Upper lobe of left lung (tissue), 6 donors: ENCODE measurements at places on chromosomes 6 and 20.

DNA sequence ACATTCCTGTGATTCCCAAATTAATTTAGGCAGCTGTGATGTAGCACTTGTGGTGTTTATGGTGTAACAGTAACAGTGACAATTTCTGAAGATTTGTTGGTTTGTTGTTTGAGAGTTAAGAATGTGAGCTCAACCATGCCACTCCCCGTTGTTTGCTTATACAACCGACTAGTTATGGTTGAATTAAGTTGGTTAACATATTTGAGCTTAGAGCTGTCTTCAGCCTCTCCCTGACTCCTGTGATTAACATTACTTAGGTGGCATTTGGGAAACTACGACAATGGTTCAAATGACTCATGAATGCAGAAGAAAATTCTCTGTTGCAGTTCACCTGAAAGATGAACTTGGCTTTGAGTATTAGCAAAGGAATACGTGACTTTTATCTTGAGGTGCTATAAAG is 35.9 kb upstream of the PRL start:
- H3K4me3 ChIP-seq = no peak overlapping the region
- no peaks in the 10 kb centered on the region for H3K27me3 ChIP-seq
- no peaks in the 10 kb centered on the region for H3K4me1 ChIP-seq
- H3K27ac ChIP-seq = no peak overlapping the region
- DNase-seq = no peak

- H3K36me3 ChIP-seq = no peaks in the 10 kb centered on the region
- no peak overlapping the region for H3K27ac ChIP-seq
- H3K4me3 ChIP-seq = no peak overlapping the region
- DNase-seq = no peak
- H3K27me3 ChIP-seq = no peaks in the 10 kb centered on the region
Measured at GRCh38 chr20:24746351-24746685, 202.8 kb upstream of the CST7 start.

DNA sequence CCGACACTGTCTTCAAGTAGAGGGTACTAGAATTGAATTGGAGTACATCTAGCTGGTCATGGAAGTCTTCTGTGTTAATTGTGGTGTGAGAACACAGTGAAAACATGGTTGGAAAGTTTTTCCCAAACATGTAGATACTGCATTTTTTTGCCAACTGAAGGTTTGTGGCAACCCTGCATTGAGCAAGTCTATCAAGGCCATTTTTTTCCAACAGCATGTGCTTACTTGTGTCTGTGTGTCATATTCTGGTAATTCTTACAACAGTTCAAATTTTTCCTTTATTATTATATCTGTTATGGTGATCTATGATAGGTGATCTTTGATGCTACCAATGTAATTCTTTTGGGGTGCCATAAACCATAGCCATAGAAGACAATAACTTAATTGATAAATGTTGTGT is 147.0 kb downstream of the MYB start:
- H3K36me3 ChIP-seq = no peaks in the 10 kb centered on the region
- DNase-seq = no peak
- no peaks in the 10 kb centered on the region for H3K4me1 ChIP-seq
- H3K27ac ChIP-seq = no peak overlapping the region
- H3K27me3 ChIP-seq = no peaks in the 10 kb centered on the region

DNA sequence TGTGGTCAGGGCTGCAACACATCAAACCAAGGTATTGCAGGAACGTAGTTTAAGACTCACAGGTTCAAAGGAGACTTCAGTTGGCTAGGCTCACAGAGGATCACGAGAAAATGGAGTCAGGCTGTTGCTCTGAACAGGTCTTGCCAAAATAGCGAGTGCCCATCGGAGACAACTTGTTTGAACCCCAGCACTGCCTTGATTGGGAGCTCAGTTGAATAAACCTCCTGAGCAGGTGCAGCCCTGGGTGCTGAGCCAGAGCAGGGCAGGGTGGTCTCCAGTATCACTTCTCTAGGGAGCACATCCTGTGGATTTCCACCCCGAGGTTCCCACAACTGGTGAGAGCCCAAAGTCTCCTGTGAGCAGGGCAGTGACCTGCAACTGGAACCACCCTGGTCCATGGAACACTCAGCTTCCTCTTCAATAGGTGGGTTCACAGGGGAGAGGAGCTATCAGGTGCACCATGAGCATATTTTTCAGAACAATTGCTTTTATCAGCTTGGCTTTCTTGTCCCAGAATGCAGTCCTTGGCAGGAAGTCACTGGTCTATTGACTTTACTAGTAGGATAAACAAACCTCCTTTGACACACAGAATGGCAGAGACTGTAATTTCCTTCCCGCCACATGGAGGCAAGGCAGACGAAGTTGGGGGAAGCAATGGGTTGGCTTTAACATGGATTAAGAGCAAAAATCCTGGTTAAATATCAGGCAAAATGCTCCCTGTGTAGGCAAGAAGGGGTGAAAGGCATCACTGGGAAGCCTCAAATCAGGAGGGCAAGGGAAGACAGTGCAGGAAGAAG is 267.7 kb upstream of the FOXQ1 start:
- H3K4me1 ChIP-seq = peaks cover 4% of the 10 kb centered on the region
- DNase-seq = no peak
- no peaks in the 10 kb centered on the region for H3K36me3 ChIP-seq
- no peaks in the 10 kb centered on the region for H3K27me3 ChIP-seq

DNA sequence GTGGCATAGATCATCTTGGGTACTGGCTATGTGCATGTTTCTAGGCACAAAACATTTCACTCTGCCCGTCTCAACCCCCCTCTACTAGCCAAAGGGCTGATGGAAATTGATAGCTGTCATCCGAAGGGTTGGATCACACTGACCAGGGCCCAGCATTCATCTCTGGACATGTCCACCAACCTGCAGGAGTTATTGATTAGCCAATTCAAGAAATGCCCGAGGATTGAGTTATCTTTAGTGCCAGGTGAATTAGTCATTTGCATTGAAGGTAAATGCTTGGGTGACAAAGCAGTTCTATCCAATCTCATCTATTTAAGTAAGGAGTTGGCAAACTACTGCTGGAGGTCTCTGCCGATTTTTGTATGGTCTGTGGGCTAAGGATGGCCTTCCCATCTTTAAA is 80.1 kb downstream of the CD164 start:
- no peak overlapping the region for H3K27ac ChIP-seq
- H3K4me1 ChIP-seq = no peaks in the 10 kb centered on the region
- no peaks in the 10 kb centered on the region for H3K36me3 ChIP-seq
- DNase-seq = no peak

- H3K36me3 ChIP-seq = peaks cover 51% of the 10 kb centered on the region
- no peak overlapping the region for H3K4me3 ChIP-seq
- no peaks in the 10 kb centered on the region for H3K27me3 ChIP-seq
Measured at GRCh38 chr6:33772082-33772830, 16.7 kb downstream of the LEMD2 start.

GRCh38 chr20:1323830-1324597 is 4.9 kb downstream of the SDCBP2 start:
- H3K4me3 ChIP-seq = no peak overlapping the region
- no peaks in the 10 kb centered on the region for H3K36me3 ChIP-seq
- H3K4me1 ChIP-seq = peaks cover 51% of the 10 kb centered on the region
- H3K27ac ChIP-seq = peak overlapping the region; percentile 96

- H3K4me3 ChIP-seq = no peak overlapping the region
- no peak overlapping the region for H3K27ac ChIP-seq
- H3K36me3 ChIP-seq = no peaks in the 10 kb centered on the region
- H3K27me3 ChIP-seq = no peaks in the 10 kb centered on the region
- no peak for DNase-seq
Measured at GRCh38 chr20:42441864-42442331, 747.8 kb downstream of the PTPRT start.

- H3K27me3 ChIP-seq = no peaks in the 10 kb centered on the region
- H3K4me3 ChIP-seq = no peak overlapping the region
Measured at GRCh38 chr6:121760745-121761144, 325.3 kb downstream of the GJA1 start.

GRCh38 chr6:6984585-6985366 is 123.0 kb upstream of the RREB1 start:
- H3K27ac ChIP-seq = no peak overlapping the region
- H3K4me3 ChIP-seq = no peak overlapping the region
- no peaks in the 10 kb centered on the region for H3K36me3 ChIP-seq

DNA sequence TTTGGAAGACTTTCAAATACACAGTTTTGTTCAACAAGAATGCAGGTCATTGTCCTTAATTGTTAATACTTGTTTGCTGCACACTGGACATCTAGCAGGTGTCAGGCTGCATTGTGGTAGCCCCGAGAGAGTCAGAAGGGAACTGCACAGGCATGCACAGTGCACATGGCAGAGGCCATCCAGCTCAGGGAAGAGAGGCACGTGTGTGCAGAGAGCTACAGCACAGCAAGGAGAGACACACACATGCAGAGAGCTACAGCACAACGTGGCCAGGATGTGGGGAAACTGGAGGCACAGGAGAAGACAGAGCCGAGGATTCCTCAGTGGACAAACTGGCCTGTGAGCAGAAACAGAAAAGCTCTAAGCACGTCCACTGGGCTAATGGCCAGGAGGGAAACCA is 272.0 kb downstream of the SMOC2 start:
- no peak overlapping the region for H3K27ac ChIP-seq
- H3K27me3 ChIP-seq = no peaks in the 10 kb centered on the region
- no peaks in the 10 kb centered on the region for H3K36me3 ChIP-seq
- no peak for DNase-seq
- H3K4me1 ChIP-seq = no peaks in the 10 kb centered on the region
- H3K4me3 ChIP-seq = no peak overlapping the region

GRCh38 chr6:5986861-5987260 is 19.9 kb downstream of the NRN1 start:
- no peak overlapping the region for H3K4me3 ChIP-seq
- DNase-seq = no peak
- H3K4me1 ChIP-seq = no peaks in the 10 kb centered on the region
- no peaks in the 10 kb centered on the region for H3K36me3 ChIP-seq

GRCh38 chr20:45905505-45906079 is 6.4 kb downstream of the PLTP start:
- no peaks in the 10 kb centered on the region for H3K4me1 ChIP-seq
- no peaks in the 10 kb centered on the region for H3K36me3 ChIP-seq
- H3K27me3 ChIP-seq = no peaks in the 10 kb centered on the region
- H3K4me3 ChIP-seq = no peak overlapping the region
- H3K27ac ChIP-seq = no peak overlapping the region
- DNase-seq = no peak

DNA sequence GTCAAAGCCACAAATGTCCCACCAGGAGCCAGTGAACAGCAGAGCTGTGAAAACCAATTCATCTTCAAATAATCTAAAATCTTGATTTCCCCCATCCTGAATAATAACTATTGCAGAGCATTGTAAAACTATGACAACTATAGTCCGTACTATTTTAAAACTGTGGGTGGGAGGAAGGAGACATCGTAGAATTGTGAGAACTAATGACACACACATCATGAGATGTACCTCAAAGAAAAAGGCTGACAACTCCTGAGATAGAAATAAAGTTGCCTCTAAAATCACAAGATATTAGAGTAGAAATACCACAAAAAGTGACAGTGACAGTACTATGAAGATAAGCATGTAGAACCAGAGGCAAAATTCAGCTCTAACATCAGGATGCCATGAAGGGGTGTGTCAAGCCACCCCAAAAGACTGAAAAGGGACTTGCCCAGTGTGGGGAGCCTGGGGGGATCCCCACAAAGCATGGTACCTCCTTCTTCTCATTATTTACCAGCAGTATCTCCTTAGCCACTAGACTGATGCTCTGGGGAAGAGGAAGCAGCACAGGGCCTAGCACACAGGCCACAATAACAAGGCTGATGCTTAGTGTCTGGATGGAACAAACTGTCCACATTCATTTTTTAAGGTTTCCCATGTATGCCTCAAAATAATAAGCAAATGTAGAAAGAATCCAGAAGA is 13.4 kb downstream of the NAPB start:
- H3K4me1 ChIP-seq = peaks cover 8% of the 10 kb centered on the region
- DNase-seq = no peak
- no peaks in the 10 kb centered on the region for H3K36me3 ChIP-seq
- no peaks in the 10 kb centered on the region for H3K27me3 ChIP-seq
- H3K27ac ChIP-seq = no peak overlapping the region
